SJSA1 (cell line): ENCODE measurements at places on chromosomes 1 and 21. TPM values are rescaled to one million over a fixed set of nuclear protein-coding genes. Genes with fewer than 3 reads are reported as not detected.

DNA sequence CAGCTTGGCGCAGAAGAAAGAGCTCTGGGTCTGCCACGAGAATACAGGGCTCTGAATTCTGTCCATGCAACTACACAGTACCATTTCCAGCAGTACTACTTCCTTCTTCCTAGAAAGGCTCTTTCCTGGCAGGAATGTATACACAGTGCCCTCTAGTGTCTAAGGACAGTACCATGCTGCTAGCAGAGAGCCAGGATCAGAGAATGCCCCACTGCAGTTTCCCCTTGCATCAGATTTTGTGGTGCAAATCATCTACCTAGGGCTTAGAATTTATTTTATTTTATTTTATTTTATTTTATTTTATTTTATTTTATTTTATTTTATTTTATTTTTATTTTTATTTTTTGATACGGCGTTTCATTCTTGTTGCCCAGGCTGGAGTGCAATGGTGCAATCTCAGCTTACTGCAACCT is 50.8 kb downstream of the PAX7 start:
- H3K27me3 ChIP-seq, result peaks cover 36% of the 10 kb centered on the region
- no peak overlapping the region for H3K27ac ChIP-seq

Gene CSF3R
- not detected in 2 replicates for total RNA-seq

GRCh38 chr1:31054349-31054748 is 11.2 kb downstream of the PUM1 start:
- peaks cover 52% of the 10 kb centered on the region for H3K36me3 ChIP-seq
- H3K4me3 ChIP-seq, result no peak overlapping the region
- H3K27me3 ChIP-seq, result no peaks in the 10 kb centered on the region
- DNase-seq, result no peak

DNA sequence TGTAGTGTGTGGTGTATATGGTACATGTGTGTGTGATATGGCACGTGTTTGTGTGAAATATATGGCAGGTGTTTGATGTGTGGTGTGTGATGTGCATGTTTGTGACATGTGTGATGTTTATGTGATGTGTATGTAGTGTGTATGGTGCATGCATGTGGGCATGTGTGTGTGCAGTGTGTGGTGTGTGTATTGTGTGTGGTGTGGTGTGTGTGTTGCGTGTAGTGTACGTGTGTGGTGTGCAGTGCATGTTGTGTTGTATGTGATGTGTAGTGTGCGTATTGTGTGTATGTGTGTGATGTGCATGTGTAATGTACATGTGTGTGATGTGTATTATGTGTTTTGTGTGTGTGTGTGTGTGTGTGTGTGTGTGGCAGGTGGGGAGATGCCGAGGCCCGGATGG is 65.7 kb downstream of the SLC19A1 start:
- no peak for DNase-seq
- peaks cover 29% of the 10 kb centered on the region for H3K4me1 ChIP-seq
- H3K4me3 ChIP-seq, result no peak overlapping the region
- no peaks in the 10 kb centered on the region for H3K27me3 ChIP-seq

- H3K27me3 ChIP-seq, result no peaks in the 10 kb centered on the region
- H3K4me1 ChIP-seq, result peaks cover 43% of the 10 kb centered on the region
- H3K4me3 ChIP-seq, result no peak overlapping the region
These were observed 43.2 kb downstream of the YARS1 start for GRCh38 chr1:32773764-32774463.

Gene SYCP1
- total RNA-seq, result not detected in 2 replicates
